T-cell (primary cell): ENCODE measurements at places on chromosomes 6 and 20.

- DNase-seq: peak; percentile 60
Measured at GRCh38 chr20:53869466-53870258, 200.7 kb downstream of the BCAS1 start.

GRCh38 chr6:168278904-168279303 lies 40.7 kb downstream of the DACT2 start:
- no peak for DNase-seq

GRCh38 chr20:39524371-39524911 lies 562.3 kb downstream of the DHX35 start:
- no peak for DNase-seq

DNA sequence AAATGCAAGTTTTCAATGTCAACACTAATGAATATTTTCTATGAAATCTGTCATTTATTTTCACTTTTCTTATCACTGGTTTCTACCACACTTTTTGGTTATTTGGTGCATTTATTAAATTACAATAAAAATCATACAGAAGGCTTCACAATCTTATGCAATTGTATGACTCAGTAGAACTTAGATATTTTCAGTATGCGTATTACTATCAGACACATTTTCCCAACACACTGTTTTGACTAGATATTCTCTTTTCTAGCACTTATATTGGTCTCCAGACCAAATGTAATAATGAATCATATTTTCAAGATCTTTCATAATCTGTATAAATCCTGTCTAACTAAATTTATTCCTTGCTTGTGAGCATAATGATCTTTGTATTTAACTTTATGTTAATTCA lies 74.1 kb downstream of the FAM83B start:
- no peak for DNase-seq

- no peak for DNase-seq
Measured at GRCh38 chr20:40046703-40047102, 642.3 kb downstream of the MAFB start.

DNA sequence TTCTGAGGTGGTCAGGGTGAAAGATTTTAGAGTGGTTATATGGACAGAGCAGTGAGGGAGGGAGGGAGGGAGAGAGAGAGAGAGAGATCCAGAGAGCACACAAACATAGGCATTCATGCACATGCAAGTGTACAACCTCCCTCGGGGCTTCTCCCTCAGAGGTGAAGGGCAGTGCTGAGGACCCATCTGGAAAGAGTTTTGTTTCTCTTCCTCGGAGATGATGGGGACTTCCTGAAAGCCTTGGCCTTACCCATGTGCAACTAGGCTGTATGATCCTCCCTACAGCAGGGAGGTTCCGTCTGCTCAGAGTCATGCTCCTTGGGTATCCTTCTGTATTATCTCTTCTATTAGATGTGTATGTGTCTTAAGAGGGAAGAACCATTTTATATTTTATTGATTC lies 21.4 kb upstream of the TSPYL1 start:
- no peak for DNase-seq

DNA sequence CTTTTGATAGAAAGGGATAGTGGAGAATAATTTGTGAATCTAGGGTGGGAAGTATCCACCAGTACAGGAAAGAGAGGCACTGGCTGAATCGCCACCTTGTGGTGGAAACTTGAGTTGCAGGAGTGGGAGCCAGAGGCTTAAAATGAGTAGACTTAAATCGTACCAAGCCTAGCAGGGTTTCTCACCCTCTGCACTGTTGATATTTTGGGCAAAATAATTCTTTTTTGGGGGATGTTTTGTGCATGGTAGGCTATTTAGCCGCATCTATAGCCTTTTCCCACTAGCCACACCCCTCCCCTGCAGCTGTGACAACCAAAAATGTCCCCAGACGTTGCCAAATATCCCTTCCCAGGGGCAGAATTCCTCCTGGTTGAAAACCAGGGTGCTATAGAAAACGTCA lies 119.1 kb downstream of the DHX35 start:
- DNase-seq: peak; percentile 49

GRCh38 chr6:52087498-52087999 lies at the start of gene PKHD1:
Gene PKHD1, minus strand, starts transcription at chr6:52087613. Its CDS starts 2,680 bp downstream, at chr6:52084933.
- no peak for DNase-seq

GRCh38 chr20:7346562-7346961 lies 579.1 kb downstream of the BMP2 start:
- DNase-seq: no peak

DNA sequence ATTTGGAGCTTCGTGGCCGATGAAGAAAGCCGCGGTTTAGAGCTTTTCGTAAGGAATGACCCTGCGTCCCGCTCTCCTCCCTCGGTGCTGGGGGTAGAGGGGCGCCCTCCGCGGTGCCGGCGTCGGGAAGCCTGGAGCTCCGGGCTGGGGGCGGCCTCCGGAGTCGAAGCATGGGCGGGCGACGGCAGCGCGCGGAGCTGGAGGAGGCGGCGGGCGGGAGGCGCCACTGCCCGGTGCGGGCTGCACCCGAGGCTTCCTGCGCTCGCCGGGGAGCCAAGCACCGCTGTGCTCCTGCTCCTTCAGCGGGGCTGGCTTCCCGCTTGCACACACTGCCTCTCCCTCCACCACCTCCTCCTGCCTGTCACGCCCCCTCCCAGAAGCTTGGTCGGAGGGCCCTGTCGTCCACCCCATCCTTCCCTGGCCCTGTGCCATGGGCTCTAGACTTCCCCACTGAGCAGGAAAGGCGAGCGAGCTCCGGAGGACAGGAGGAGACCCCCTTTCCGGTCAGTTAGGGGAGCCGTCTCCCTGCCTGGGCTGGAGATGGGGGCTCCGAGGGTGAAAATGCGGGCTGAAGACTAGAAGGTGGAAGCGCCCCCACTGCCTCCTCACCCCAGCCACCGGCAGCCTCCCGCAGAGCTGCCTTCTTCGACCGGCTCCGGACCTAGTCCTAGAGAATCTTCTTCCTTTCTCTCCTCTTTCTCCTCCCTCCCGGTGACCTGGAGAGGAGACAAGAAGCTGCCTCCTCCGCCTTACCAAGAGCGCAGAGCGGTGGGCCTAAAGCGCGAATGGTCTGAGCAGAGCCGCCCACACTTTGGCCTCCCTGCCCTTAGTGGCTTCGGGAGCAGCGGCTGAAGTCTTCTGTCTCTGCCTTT lies 1.8 kb downstream of the CDH4 start:
- no peak for DNase-seq

DNA sequence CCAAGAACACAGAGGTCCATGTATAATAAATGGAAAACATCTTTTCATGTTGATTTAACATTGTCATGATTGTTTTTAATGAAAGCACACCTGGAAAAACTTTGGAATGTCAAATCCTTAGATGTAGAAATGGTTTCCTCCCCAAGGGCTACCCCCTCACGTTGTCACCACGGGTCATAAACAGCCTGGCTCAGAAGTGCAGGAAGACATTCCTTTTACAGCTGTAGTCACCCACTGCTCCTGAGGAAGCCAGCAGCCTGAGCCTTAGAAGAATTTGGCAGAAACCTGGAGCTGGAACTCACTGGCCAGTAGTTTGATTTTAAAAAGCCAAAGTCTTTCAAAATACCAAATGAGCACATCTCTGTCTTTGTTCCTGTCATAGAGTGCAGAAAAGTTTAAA lies 23.7 kb downstream of the ADGRF5 start:
- DNase-seq: no peak

DNA sequence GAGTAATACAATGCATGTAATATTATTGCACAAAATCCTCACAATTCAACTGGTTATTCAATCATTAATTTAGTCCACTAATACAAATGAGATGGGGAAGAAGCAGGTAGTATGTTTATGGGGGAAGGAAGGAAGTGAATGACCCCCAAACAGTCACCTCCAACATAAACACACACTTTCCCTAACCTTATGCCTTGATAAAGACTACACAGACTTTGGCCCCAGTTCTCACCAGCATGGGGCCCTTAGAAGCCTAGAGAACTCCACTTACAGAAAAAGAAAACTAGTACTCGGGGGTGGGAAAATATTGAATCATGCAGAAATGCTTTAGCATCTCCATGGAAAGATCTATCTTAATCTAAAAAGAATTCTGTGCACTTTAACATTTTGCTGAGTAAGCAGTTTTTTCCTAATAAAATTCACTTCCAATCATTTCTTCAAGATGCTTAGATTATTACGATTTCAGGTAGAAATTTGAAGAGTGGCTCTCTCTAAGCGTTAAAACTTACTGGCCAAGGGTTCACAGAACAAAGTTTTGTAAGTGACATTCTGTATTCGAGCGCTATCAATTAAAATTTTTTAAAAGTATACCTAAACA lies 18.8 kb downstream of the ARHGAP18 start:
- DNase-seq: no peak

GRCh38 chr6:167759912-167760311 lies 66.8 kb upstream of the AFDN start:
- no peak for DNase-seq

- no peak for DNase-seq
Measured at GRCh38 chr6:137133122-137133521, 40.3 kb downstream of the IL22RA2 start.

GRCh38 chr6:181049-181654 lies 111.1 kb upstream of the DUSP22 start:
- no peak for DNase-seq

- DNase-seq: no peak
Measured at GRCh38 chr6:28349344-28349891, 329 bp upstream of the ZKSCAN3 start.

- no peak for DNase-seq
Measured at GRCh38 chr6:6717953-6718352, 129.4 kb downstream of the LY86 start.

- DNase-seq: no peak
Measured at GRCh38 chr20:32822225-32822624, 2.5 kb downstream of the MAPRE1 start.

DNA sequence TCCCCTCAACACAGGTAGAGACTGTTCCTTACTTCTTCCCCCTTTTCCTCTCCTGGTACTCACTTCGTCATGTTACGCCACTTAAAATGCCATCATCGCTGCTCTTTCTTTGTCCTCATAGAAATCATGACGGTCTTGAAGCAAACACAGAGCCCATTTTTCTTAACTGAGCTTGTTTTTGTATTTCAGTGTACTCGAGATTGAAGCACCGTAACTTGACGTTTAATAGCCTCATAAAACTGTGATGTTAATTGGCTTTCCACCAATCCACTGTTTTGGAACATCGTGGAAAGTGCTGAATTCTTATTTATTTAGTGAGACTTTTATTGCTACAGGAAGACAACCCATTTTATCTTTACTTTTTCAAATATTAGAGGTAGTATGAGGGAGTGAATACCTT lies 38.7 kb downstream of the DUSP22 start:
- no peak for DNase-seq

DNA sequence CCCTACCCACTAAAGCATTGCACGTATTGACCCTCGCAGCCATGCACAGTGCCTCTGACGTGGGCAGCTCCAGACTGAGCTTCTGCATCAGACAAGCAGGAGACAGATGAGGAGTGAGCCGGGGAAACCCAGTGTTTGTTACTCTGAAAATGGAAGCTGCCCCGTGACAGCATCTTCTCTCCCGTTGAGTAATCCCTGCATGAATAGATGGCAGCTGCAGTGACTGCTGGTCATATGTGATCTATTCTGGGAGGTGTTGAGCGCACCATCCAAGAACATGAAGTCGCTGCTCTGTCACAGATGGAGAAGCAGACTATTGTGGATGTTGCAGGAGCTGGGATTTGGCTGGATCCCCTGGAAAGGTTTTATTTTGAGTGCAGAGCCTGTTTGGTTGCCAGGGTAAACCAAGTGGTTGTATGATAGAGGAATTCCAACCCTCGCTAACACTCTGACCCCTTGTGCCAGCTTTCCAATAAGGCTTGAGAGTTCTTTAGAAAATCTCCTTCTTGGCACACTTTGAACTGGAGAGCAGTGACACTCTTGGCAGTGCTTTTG lies 242.2 kb downstream of the NRN1 start:
- DNase-seq: no peak

GRCh38 chr6:31676322-31676903 lies 4.5 kb downstream of the LY6G5C start:
- DNase-seq: no peak

- DNase-seq: no peak
Measured at GRCh38 chr6:112269979-112270566, 15.7 kb upstream of the LAMA4 start.

- peak; percentile 15 for DNase-seq
Measured at GRCh38 chr6:153032255-153032882, 29.9 kb upstream of the MTRF1L start.

DNA sequence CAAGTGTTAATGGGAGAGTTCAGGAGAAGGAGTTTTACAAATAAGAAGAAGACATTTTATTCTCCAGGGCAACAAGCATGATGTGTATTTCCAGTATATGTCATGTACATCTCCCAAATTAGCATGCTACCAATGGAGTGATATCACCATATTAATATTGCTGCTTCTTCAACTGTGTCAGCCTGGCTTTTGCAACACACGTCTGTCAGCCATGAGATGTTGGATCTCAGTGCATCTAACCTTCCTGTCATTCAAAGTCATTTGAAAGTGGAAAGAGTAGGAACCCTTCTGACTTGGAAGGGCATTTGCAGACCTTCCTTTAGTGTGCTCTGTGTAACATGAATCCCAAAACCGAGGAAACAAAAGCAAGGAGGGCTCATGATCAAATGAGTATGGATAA lies 284.1 kb downstream of the ZNF217 start:
- no peak for DNase-seq

DNA sequence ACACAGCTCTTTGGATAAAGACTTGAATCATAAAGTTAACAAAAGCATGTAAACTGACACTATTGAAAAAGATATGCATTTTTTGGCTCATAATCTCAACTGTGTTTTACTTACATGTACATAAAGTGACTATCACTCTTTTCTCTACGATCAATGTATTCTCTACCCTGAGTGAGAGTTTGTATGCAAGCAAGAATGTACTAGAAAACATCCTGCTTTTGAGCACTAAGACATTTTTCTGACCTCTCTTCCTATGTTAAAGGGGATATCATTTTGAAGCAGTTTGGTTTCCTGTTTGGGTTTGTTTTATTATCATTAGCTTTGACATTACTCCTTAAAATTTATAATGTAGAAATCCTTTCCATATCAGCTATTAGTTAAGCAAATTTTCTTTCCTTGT lies 910.8 kb downstream of the C6orf118 start:
- no peak for DNase-seq

DNA sequence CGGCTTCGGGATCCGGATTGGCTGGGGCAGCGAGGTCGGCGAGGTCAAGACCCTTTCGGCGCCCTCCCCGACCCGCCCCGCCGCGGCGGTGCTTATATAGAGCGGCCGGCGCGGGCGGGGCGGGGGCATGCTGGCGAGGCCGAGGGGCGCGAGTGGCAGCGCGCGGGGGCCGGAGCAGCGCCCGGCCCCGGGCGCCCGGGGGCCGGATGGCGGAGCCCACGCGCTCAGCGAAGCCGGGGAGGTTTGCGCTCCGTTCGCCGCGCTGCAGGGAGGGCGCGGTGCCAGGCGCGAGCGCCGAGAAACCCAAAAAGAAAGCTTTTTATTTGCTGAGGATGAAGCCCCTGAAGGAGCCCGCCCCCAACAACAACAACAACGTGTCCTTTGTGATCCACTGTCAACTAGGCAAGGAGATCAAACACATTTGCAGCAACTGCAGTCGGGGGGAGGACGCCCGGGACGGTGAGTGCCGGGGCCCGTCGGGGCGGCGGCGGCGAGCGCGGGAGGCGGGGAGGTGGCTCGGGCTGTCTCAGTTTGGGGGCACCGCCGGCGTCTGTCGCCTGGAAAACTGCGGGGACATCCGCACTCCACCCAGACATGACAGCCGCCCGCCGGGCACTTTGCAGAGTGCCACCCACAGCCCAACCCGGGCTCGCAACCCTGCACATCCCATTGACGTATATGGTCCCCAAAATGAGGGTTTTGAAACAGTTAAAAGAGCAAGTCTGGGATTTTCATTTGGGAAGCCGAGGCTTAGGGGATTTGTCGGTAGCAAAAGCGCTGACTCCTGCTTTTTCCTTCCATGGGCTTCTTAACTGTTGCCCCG lies 297.3 kb downstream of the PHACTR1 start:
- no peak for DNase-seq

- no peak for DNase-seq
Measured at GRCh38 chr6:13762611-13763441, 51.2 kb upstream of the RANBP9 start.

- DNase-seq: no peak
Measured at GRCh38 chr6:167045828-167046580, 46.8 kb downstream of the CEP43 start.
